CD4-positive, alpha-beta T cell (primary cell): ENCODE measurements at places on chromosomes 2 and 18. TPM values are rescaled to one million over a fixed set of nuclear protein-coding genes. Genes with fewer than 3 reads are reported as not detected.

DNA sequence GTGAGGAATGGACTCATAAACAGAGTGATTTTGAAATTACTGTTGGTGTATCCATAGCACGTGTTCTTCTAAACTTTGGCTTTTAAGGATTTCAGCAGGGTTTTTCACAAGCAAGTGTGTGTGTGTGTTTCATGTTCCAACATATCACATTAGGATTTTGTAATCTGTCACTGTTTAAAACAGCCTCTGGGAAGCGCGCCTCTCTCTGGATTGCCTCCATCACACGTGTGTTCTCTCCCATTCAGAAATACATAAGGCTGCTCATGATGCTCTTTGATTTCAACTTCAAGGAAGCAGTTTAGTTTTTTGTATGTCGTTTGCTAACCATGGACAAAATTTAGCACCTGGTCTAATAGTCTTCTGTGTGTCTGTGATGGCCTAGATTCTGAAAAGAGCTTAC, 370.4 kb downstream of the MTX2 start:
- no peak for DNase-seq

The CD207 gene
- 0.25 TPM for total RNA-seq

The DPYSL5 gene
- total RNA-seq = not detected

The MEIS1 gene
- total RNA-seq = not detected

- DNase-seq = no peak
Observed at GRCh38 chr2:36432479-36432878, 76.9 kb downstream of the CRIM1 start.

- DNase-seq = no peak
Observed at GRCh38 chr18:50686409-50686808, 126.5 kb downstream of the MAPK4 start.

- DNase-seq = no peak
Observed at GRCh38 chr2:55581874-55582547, 35.4 kb downstream of the PPP4R3B start.

The DUSP19 gene
- 0.50 TPM for total RNA-seq

DNA sequence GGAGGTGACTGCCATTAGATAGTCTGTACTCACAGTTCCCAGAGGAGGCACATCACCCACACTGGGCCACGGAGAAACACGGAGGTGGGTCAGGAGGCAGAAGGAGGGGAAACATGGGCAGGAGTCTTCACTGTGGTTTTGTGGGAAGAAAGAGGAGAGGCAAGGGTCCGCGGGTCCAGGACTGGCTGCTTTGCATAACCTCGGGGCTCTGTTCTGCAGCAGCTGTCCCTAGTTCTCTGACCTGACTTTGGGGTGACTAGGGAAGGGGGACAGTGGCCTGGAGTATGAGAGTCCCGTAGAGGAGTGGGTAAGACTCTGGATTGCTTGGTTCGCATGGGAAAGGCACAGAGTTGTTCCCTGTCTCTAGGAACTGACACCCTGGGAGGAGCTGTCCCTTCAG, 238.3 kb upstream of the RAB6C start:
- DNase-seq = no peak

DNA sequence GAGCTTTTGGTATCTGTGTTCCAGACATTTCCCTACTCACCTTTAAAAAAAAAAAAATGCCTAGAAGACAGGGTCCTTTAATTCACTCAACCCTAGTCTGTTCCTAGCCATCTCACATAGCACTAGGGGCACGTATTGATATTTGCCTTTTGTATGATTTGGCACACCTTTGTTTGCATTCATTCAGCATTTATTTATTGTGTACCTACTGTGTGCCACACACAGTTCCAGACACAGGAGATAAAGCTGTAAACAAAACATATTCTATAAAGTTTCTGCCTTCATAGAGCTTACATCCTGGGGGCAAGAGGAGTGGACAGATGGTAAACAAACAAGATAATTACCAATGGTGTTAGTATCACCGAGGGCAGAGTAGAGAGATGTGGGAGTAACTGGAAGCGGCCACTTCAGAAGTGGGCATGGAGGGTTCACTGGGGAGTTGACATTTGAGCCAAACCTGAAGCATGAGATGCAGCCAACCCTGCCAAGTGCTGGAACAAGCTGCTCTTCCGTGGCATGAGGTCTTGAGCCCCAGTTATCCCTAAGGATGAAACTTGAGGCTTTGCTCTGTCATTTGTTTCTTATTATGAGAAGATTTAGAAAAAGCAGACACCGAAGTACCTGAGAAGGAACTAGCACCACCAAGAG, 18.2 kb downstream of the MAPRE2 start:
- DNase-seq = no peak

DNA sequence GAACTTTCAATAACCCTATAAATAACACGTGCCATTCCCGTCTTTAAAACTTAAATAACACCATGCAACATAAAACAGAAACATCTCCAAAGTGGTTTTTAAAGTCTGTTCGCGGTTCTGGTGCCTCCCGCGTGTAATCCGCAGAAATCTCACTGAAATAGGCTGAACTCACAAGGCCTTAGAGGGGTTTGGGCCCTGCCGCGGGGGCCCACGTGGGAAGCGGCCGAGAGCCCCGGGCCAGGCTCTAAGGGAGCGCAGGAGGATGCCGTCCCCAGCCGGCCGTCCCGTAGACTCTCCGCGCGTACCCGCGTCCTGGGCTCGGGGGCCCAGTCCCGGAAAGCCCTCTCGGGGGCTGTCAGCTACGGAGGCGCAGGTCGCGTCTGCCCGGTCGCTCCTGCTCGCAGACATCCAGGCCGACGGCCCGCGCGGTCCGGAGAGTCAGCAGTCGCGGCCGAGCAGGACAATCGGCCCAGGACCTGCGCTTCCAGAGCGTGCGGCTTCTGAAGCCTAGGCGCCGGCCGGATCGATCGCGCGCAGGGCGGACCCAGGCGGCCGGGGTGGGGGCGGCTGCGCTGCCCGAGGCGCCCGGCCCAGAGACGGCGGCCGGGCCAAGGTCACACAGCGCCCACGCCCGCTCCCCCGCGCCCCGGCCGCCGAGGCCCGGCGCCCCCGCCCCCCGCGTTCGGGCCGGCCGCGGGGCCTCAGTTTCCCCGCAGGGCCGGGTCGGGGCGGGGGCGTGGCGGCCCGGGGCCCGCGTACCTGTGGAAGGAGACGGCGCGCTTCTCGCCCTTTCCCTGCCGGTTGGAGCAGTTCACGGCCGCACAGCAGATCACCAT, 558 bp downstream of the THAP4 start:
- DNase-seq = no peak

GRCh38 chr2:106606652-106607051, 119.5 kb downstream of the CD8B2 start:
- DNase-seq = no peak

DNA sequence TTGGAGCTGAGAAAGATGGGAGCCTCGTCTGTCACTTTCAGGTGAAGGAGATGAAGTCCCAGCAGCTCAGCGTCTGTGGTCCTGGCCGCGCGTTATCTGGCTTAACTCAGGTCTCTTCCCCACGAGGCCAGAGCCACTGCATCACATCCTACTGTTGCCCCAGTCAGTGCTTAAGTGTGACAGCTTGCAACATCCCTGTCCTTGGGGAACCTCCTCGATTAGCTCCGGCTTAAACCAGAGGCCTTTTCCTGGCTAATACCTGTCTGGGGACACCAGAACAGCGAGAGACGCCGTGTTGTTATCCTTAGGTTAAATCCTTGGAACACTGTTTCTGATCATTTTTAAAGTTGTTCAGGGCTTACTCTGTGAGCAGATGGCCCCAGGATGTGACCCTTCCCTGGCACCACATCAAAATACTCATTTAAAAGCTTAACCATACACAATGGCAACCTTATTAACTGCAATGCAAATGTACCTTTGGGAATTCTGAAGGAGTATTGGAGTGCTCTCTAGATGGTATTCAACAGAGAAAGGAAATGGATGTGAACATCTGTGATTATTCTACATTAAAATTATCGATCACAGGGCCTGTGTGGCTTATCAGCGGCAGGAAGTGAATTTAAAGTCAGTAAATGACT, 61.2 kb upstream of the SPP2 start:
- no peak for DNase-seq
